ENCODE measurements at places on chromosomes 11 and 22. TPM values are rescaled to one million over a fixed set of nuclear protein-coding genes. Genes with fewer than 3 reads are reported as not detected.

Gene KCNQ1
- 1.2 TPM for total RNA-seq

Gene VWCE
- total RNA-seq, result 16.9 TPM

Gene BCO2
- total RNA-seq, result 0.63 TPM

Gene SOX6
- total RNA-seq, result 0.70 TPM

Gene MRGPRE
- total RNA-seq, result not detected

Gene AQP11
- total RNA-seq, result 1.7 TPM

Gene C11orf16
- total RNA-seq, result not detected

Gene RTN4RL2
- 16.1 TPM for total RNA-seq

Gene PDE2A
- 8.2 TPM for total RNA-seq

Gene MISFA
- total RNA-seq, result not detected

Gene OR52A1
- total RNA-seq, result 4.3 TPM

Gene SLC5A4
- total RNA-seq, result not detected

Gene NCAM1
- 1.6 TPM for total RNA-seq

Gene INS
- not detected for total RNA-seq

Gene BAIAP2L2
- 5.6 TPM for total RNA-seq

Gene TBX1
- total RNA-seq, result 0.23 TPM

Gene OR51B5
- total RNA-seq, result not detected

Gene F2
- not detected for total RNA-seq

Gene CEP164
- 18.0 TPM for total RNA-seq

Gene AGBL2
- 5.6 TPM for total RNA-seq

Gene MAJIN
- total RNA-seq, result not detected

Gene PACSIN3
- total RNA-seq, result 72.1 TPM

Data from GM23338 (cell line).